ENCODE measurements at places on chromosomes 4 and X.
A peak's percentile ranks its signal among the peaks of the same experiment; 100 is the strongest.

DNA sequence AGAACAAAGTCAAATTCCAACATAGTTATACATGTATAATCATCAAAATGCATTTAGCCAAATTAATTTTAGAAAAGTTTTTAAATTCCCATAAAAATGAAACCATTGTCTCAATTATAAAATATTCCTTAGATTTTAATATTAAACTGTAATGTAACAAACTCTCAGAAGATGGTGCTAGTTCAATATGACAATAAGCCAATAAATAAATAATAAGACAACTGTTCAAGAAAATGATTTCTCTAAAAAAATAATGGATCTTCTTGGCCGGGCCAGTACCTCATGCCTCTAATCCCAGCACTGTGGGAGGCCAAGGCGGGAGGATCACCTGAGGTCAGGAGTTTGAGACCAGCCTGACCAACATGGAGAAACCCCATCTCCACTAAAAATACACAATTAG lies 80.3 kb downstream of the RAB28 start:
- DNase-seq, result no peak

DNA sequence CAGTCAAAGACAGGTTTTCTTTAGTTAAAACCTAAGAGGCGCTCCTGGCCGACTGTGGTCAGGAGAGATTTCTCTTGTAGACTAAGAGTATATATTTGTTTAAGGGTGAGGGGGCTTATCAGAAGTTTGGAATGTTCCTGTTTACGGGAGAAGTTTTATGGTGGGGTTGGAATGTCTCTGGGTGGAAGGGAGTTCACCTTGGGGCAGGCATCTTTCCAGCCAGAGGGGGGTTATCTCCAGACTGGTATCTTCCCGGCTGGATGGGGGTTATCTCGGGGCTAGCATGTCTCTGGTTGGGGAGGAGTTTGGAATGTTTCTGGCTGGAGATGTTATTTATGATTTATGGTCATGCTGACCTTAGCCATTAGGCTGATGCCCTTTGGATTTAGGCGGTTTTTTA lies 116.0 kb downstream of the COX7B2 start:
- no peak for DNase-seq

DNA sequence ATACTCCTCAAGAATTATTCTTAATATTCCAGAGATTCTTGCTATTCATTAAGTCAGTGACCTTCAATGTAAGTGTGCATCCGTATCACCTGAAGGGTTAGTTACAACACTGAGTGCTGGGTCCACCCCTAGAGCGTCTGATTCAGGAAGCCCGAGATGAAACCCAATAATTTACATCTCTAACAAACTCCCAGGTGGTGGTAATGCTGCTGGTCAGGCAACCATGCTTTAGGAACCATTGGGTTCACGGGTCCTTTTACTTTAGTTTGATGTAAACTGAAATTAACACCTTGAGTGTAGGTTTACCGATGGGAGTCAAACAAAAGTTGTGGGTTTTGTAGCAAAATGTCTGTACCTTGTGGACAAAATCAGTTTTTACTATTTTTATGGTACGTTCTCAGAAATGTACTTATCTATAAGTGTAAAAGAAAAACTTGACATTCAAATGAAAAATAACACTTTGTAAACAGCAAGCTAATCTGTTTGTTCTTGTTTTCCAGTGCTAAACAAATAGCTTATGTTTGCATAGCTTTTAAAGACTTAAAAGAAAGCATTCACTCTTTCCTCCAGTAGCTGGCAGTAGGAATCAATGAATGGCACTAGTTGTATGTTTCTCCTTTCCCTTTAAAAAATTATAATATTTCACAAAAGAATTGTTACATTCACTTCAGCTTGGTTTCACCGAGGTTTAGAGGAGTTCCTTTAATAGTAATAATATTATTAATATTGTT lies 32.7 kb downstream of the ACE2 start:
- no peak for DNase-seq

DNA sequence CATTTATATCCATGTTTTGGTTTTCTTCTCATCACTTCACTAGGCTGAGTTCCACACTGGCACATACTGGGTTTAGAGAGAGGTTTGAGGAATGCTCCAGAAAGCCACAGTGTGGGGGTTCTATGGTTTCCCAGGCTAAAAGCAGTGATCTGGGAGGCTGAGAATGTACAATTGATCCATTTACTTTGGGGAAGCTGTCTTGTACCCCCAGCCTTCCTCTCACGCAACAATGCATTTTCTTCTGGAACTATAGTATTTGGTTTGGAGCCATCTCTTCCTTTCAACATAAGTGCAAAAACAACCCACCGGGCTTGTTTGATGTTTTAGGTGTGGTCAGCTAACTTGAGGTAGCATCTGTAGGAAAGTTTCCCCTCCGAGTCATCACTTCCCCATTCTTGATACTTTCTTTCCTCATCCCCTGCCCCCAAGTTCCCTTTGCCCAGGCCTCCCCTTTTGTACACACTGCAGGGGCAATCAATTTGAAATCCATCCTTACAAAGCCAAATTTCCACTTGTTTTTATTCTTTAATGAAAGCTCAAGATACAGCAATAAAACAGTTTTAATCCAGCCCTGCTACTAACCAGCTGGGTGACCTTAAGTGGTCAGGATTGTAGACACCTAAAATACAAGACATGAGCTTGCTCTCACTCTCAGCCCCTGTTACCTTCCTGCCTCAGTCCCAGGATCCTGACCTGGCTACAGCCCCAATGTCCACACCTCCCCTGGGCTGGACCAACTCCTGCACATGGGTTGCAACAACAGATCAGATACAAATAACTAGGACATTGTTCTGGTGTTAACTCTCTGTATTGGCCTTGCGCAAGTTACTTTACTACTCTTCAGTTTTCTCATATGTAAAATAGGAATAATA lies 109.2 kb downstream of the FHDC1 start:
- DNase-seq, result no peak

DNA sequence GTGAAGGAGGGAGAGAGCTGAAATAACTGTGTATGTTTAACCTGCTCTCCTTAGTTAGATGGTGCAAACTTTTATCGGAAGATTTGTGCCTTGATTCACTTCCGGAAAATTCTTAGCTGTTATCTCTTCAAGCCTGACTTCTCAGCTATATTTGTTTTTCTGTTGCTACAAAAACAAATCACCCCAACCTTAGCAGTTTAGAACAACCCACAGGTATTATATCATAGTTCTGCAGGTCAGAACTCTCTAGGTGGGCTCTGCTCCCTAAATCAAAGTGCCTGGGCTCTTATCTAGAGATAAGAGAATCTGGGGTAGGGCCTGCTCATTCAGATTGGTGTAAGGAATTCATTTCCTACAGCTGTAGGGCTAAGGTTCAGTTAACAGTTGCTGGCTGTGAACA lies 15.1 kb upstream of the CEP135 start:
- no peak for DNase-seq

- DNase-seq, result no peak
Observed at GRCh38 chr4:169416997-169417396, 146.2 kb upstream of the SH3RF1 start.

DNA sequence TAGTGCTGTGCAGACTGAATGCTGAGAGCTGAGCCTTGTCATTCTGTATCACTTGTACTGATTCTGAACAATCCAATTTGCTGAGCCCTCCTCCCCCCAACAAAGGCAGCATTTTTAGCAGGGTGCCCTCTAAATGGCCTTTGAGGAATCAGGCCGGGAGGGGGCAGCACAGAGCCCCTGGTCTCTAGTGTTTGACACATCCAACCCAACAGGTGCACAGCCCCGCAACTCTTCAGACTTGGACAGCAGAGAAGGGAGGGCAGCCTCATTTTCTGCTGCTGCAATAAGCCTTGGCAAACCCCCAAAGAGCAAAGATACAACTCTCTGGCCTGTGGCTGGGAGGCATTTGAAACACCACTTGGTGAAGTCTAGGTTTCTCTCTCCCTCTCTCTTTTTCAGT lies 3.4 kb downstream of the ATP1B4 start:
- no peak for DNase-seq

- no peak for DNase-seq
Observed at GRCh38 chr4:172691552-172691951, 477.1 kb upstream of the GALNT7 start.

DNA sequence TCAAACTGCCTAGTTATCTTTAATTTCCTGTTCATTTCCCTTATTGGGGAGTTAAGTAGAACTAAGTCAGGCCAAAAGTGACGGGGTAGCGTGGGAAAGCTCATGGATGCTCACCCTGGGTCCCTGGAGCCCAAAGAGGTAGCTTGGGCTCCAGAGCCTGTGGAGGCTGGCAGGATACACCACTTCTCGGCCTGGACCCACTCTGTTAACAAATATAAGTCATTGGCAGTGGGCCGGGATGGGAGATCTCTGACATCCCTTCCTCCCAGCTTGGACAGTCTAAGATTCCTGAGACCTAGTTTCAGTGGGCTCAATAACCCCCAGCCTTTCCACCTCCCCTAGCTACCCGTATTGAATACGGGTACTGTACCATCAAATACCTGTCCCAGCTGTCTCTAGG lies 106.1 kb downstream of the EFNB1 start:
- DNase-seq, result no peak

DNA sequence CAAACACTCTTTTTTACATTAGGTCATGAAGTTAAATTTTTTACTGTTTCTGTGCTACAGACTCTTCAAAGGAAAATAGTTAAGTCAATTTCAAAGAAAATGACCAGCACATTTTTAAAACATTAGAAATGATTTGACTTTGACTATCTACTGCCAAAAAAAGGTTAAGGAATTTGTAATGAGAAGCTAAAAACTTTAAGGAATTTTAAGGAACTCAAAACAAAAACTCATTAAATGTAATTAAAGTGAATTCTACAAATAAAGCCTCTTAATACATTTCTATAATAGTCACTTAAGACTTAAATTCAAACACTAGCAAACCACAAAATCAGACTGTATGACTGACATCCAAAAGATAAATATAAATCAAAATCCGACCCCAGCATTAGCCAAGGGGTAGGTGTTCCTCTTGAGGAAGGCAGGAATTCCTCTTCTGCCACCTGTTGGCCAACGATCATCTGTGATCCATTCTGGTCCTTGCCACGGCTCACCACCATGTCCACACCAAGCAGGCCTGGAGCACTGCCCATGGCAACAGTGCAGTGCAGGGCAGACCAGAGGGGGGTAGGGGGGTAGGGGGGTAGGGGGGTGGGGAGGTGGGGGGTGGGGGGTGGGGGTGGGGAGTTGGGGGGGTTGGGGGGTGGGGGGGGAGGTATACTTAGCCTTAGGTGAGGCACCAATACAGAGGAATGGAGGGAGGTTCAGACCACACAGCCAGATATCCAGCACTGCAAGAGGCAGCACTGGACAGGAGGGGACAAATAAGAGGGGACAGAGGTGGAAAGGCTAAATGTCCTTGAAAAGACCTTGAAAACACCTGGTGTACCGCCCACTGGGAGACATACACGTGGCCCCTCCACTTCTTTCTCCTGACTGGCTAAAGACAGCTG lies 287.4 kb downstream of the CHIC1 start:
- DNase-seq, result no peak

GRCh38 chrX:48981178-48981577 lies 9.5 kb upstream of the KCND1 start:
- no peak for DNase-seq

- peak; percentile 34 for DNase-seq
Observed at GRCh38 chr4:8192748-8193738, 6.0 kb upstream of the SH3TC1 start.

DNA sequence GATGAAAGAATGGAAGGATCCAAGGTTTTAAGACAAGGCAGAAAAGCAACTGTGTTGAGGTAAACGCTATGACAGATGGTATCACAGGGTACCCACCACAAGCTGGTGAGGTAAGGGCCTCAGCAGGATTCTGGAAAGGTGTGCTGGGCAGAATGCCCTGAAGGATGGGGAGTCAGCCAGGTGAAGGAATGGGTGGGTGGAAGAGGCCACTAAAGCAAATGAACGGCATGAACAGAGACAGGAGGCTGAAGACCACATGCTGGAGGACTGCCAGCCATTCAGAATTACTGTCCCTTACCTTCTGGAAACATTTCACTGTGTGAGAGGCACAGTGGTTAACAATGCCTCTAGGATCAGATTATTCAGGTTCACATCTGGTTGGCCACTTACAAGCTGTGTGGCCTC lies 23.6 kb downstream of the GPRIN3 start:
- DNase-seq, result no peak

GRCh38 chr4:81628489-81628888 lies 156.8 kb upstream of the RASGEF1B start:
- DNase-seq, result no peak

DNA sequence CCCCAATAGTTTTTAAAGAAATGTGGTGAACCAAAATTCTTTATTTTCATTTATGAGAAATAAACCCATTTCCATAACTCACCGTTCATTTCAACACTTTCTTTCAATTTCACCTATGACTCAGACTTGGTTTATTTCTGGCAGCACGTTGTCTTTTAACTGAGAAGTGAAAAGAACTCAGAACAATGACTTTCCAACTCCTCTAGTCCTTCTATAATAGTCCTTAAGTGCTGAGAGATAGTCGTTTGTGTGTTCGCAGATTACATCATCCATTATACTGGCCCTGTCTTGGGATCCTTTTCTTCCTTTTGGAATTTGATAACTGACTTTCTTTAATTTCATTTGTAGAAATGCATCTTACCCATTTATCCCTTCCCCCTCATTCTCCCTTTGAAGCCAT lies 113.6 kb downstream of the GLUD2 start:
- no peak for DNase-seq

DNA sequence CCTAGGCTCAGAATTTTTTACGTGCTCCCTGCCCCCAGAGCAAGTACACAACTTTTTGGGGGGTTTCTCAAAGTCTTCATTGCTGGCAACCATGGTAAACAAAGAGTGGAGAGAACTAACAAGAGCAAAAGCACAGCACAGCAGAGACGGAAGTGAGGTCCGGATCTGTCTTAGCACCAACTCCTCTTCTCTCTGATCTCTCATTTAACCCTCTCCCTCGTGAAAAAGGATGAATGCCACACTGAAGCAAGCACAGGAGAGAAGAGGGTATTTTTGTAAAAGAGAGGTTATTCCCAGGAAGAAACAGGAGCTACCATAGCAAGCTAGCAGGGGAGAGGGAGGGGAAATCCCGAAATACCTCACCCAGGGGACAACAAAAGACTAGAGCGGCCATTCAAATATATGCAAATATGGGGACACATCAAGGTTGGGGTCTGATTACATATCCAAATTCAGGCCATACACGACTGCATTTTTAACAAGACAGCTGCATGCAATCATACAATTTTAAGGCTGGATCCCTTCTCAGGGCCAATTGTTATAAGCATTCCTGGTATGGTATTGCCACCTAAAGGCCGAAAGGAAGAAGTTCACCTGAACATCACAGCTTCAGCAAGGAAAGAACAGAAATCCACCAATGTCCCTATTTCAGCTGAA lies 46.6 kb downstream of the CD40LG start:
- DNase-seq, result peak; percentile 36

All from NCI-H1417 treated with DMSO at 0.1 percent for 48 hours (cell line).